ENCODE measurements at places on chromosomes 6 and 20.

- DNase-seq = no peak
These were observed 66.1 kb downstream of the FAM120B start for GRCh38 chr6:170372380-170373325.

- no peak for DNase-seq
These were observed 592.4 kb downstream of the RFPL4B start for GRCh38 chr6:112939563-112939962.

DNA sequence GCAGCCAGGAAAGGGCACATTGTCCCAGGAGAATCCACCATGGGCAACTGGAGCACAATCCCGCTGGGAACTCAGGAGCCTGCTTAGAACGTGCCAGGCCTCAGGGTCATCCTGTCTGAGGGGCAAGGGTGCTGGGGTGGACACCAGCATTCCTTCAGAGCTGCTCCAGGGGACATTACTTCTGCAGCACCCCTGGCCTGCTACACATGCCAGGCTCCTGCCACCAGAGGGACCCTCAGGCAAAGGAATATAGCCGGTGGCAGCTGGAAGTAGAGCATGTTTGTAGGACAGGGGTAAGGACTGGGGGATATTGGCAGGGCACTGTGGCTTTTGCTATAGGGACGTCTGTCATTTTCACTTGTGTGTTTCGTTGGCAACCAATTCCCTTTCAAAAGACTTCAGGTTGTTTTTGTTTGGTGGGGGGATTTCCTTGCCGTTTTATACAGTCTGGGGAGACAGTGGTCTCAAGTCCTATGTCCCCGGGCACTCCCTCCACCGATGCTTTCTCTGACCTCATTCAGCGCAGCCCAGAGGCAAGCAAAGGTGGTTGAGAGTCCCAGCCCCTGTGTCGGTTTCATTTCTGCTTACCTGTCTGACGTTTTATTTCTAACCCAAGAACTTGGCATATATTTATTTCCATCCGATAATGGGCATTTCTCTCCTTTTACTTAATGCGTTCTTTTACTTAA lies 130.8 kb downstream of the JPH2 start:
- DNase-seq = peak; percentile 31

DNA sequence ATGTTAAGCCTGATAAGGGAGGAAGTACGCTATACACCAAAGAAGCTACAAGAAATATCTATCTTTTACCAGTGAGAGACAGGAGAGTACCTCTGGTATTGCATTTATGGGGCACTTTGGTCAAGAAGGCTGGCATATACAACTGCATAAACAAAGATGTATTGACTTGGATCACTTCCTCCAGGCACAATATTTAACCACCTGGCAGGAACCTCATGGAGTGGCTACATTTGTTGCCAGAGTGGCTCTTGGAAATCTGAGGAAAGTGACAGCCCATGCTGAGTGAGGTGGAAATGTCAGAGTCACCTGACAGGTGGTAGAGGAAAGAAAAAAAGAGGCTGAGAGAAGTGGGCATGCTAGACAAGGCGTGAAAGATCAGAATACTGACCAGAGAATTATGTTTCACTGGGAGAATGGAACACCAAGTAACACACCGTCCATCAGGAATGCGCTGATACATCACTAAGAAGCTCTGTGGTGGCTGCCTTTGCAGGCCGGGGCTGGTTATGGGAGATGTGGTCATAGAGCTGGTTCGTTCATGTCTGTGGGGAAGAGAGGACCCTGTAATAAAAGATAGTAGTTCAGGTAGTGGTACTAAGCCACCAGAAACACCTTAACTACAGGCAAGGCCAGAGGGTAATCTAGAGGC lies 61.4 kb upstream of the UFL1 start:
- DNase-seq = no peak

DNA sequence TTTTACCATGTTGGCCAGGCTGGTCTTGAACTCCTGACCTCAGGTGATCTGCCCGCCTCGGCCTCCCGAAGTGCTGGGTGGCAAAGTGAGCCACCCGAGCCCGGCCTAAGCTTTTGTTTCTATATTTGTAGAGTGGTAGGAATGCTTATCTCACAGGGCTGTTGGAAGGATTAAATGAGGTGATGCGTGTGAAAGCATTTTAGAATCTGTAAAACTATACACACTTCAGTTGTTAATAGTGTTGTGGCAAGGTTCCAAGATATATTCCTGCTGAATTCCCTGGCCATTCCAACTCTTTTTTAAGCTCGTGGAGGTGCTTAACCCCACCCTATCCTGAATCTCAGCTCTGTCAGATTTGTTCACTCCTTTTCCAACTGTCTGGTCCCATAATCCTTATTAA lies 89.9 kb upstream of the AKIRIN2 start:
- DNase-seq = no peak

GRCh38 chr20:42775866-42776265 lies 413.8 kb downstream of the PTPRT start:
- DNase-seq = no peak

- no peak for DNase-seq
These were observed 4.3 kb downstream of the ATP5F1E start for GRCh38 chr20:59027741-59028320.

DNA sequence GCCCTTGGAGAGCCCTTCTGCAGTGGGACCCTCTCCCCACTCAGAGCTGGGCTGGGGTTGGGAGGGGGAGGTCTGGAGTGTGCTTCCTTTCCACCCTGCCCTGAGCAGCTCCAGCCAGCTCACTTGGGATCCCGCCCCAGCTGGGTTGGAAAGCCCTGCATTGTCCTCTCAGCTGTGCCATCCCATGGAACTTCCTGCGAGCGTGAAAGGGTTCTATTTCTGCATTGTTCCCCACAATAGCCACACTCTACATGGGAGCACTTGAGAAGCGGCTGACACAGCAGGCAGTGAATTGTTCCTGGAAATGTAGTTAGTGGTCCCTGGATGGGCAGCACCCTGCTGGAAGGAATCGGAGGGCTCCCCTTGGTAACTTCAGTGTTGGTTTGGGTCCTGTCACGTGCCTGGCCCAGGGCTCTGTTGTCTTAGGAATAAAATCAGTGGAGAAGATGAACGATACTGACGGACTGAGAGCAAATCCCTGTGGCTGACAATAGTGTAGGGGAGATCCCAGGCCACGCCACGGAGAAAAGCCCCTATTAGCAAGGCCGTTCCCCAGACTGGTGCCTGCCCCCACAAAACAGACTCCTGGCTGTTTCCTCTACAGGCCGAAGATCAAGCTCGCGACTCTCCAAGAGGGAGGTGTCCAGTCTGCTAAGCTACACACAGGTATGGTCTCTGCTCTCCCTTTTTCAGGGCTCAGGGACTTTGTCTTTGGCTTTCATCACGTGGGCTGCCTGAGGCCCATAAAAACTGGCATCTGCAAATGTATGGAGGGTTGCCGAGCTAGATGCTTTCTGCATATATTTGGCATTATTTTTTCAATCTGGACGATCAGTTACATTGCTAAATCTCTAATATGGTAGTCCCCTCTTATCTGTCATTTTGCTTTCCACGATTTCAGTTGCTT lies 18.8 kb downstream of the DNMT3B start:
- no peak for DNase-seq

DNA sequence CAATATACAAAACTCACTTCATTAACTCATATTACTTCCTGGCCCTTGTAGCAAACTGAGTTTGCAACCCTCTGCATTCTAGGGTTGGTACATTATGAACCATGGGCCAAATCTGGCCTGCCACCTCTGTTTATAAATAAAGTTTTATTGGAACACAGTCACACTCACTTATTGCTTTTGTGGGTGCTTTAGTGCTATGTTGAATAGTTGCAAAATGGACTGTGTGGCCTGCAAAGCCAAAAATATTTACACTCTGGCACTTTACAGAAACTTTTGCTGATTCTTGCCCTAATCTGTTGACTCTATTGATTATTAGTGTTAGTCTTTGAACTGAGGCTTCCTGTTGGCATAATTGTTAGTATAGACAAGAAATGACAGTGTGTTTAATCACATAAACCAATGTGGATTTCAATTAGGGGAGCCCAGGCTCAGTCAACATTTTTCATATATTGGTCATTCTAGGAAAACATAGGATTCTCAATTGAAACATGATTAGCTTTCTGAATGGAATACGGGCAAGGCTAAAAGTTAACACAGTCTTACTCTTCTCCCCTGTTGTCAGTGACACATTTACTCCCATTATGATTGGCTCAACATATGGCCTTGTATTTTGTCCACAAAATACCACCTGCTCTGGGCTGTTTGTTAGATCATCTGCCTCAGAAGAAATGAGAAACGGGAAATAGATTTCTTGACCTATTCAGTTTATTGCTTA lies 241.9 kb upstream of the ZFP64 start:
- DNase-seq = no peak

GRCh38 chr6:44646355-44646754 lies 258.8 kb downstream of the CDC5L start:
- no peak for DNase-seq

- DNase-seq = no peak
These were observed 5.0 kb downstream of the KIF3B start for GRCh38 chr20:32282461-32282860.

- DNase-seq = no peak
These were observed 328.5 kb downstream of the CDH26 start for GRCh38 chr20:60286764-60287163.

- no peak for DNase-seq
These were observed 25.8 kb downstream of the ADGRF5 start for GRCh38 chr6:46895930-46896329.

GRCh38 chr6:166313255-166314070 lies 5.3 kb upstream of the PRR18 start:
- no peak for DNase-seq

- no peak for DNase-seq
These were observed 72.7 kb downstream of the TRAM2 start for GRCh38 chr6:52503851-52504781.

DNA sequence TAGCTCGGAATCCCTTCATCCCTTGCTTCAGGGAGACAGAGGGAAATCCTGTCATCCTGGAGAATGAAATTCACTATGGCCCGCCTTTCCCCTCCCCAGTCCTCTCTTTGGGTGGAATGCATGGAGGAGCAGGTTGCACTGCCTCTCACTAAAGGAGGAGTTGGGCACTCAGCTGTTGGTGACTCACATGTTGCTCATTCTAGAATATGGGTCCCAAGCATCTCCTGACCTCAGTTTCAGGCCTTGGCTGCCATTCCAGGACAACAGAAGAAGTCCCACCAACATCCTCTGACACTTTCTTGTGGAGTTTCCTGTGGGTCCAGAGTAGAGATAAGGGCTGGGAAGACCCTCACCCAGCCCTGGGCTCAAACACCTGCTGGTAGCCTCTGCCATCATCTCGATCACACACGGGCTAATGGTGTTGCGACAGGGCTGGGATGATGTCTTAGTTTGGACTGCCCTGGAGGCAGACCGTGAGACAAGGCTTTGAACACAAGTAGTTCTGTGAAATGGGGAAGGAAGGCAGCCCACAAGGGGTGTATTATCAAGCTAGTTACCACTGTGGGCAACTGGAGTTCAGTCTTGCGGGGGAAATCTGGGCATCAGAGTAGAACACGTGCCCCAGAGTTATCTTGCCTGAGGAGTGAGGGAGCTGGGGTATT lies 52.4 kb upstream of the RNF24 start:
- no peak for DNase-seq

GRCh38 chr6:75431379-75431778 lies 62.2 kb downstream of the FILIP1 start:
- DNase-seq = no peak

DNA sequence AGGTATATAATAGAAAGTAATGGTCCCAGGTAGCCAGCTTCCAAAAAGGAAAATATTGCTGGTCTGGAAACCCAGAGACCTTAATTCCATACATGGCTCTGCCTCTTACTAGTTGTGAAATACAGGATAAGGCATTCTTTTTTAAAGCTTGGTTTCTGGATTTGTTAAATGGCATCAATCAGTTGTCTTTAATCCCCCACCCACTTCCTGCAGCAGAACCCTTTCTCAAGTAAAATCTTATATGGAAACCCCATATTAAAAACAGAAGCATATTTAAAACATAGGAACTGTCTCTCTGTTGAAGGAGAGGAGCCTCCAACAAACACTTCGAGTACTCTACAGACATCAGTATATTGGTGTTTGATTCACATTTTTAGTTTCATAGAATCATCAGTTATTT lies 6.2 kb upstream of the LCA5 start:
- DNase-seq = no peak

- no peak for DNase-seq
These were observed 75.9 kb upstream of the SYNJ2 start for GRCh38 chr6:157905590-157906342.

- no peak for DNase-seq
These were observed 27.8 kb upstream of the MYCT1 start for GRCh38 chr6:152669895-152670294.

DNA sequence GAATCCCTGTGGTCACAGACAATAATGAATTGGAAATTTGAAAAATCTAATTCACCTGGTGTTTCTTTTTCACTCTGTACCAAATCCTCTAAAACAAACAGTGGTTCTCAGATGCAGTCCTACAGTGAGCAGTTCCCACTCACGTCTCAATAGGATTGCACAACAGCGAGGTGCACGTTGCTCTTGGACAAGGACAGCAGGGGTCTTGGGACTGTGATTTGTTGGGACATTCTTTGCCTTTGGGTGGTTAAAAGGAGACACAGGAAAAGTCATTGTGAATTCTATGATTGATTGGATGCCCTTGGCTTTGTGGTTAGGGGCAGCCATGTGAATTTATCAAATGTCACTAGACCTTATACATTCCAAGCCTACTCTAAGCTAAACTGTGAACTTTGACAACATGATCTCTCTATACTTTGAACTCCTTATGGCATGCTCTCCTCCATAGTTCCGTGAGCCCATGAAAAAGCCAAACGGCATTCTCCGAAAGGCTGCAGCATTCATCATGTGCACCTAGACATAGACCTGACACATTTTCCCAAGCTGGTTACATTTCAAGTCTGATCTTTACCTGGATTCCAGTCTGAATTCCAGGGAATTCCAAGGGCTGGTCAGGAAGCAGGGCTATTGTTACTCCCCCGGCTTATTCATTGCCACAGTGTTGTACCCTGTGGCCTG lies 647 bp downstream of the UNC93A start:
- no peak for DNase-seq

GRCh38 chr20:25223179-25223661 lies 24.7 kb upstream of the PYGB start:
- no peak for DNase-seq

DNA sequence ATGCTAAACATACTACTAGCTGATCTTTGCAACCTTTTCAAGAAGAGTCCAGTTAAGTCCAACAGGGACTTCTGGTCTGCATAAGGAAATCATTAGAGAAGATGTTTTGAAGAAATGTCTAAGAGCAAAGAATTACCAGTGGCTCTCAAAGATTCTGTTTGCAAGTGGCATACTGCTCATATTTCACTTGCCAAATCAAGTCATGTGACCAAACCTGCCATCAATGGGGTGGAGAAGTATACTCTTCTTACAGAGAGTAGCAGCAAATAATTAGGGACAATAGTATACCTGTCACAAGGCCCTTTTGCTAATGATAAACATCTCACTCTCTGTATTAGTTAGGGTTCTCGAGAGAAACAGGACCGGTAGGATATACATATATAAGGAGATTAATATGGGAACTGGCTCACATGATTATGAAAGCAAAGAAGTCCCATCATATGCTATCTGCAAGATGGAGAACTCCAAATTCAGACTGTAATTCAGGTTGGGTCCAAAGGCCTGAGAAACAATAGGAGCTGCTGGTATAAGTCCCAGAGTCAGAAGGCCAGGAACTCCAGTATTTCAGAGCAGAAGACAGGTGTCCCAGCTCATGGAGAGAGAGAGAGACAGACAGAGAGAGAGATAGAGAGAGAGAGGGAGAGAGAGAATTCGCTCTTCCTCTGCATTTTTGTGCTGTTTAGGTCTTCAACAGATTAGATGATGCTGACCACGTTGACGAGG lies 111.5 kb downstream of the LCA5 start:
- no peak for DNase-seq

All from iPS DF 6.9 (cell line).